ENCODE measurements at places on chromosomes 4 and X. TPM values are rescaled to one million over a fixed set of nuclear protein-coding genes. Genes with fewer than 3 reads are reported as not detected.

The NFXL1 gene
- polyA plus RNA-seq: 15.8 TPM

The MAP9 gene
- 32.9 TPM for polyA plus RNA-seq

The LRCH2 gene
- polyA plus RNA-seq: 43.3 TPM

The PRSS12 gene
- polyA plus RNA-seq: 2.4 TPM

The FHDC1 gene
- polyA plus RNA-seq: 11.4 TPM

The RTL3 gene
- not detected for polyA plus RNA-seq

The PLRG1 gene
- 133 TPM for polyA plus RNA-seq

The MAGEA9B gene
- polyA plus RNA-seq: not detected

The MAGEC1 gene
- polyA plus RNA-seq: not detected

The KCTD8 gene
- 1.2 TPM for polyA plus RNA-seq

The UBA1 gene
- 132 TPM for polyA plus RNA-seq

The SHROOM3 gene
- polyA plus RNA-seq: 8.0 TPM

The FRMPD3 gene
- polyA plus RNA-seq: 0.32 TPM
